ENCODE measurements at places on chromosomes 3 and 15.

DNA sequence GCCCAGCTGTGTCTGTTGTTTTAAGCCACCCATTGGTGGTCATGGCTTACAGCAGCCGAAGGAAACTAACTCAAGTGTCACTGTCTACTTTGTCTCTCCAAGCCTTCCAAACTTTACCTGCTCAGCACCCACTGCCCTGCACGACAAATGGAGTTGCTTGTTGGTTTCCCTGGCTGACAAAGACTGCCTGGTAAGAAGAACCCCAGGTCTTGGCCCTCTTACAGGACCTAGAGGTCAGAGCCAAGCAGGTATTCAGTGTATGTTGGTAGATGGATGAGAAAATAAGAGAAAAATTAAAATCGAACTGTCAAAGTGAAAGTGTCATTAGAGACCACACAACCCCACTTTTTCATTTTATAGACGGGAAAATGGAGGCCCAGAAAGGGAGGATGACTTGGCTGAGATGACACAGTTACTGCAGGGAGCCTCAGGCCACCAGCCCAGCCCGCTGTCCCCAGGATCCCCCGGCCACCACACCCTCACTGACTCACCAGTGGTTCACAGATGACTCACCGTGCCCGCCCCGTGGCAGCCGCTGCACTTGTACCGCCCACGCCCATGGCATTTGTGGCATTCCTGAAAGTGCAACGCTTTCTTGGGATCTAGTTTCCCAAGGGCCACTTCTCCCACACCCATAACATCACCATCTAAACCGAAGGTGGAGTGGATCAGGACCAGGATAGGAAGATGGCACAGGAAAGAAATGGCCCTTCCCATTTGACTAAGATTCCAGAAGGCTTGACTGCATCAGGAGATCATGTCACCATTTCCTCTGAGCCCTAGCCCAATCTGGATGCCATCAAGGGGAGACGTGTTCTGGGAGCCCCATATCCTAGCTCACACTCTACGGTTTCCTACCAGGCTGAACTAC lies 15.2 kb downstream of the SSUH2 start:
- DNase-seq, result no peak

- no peak for DNase-seq
Measured at GRCh38 chr3:46913644-46914043, 36.1 kb downstream of the PTH1R start.

DNA sequence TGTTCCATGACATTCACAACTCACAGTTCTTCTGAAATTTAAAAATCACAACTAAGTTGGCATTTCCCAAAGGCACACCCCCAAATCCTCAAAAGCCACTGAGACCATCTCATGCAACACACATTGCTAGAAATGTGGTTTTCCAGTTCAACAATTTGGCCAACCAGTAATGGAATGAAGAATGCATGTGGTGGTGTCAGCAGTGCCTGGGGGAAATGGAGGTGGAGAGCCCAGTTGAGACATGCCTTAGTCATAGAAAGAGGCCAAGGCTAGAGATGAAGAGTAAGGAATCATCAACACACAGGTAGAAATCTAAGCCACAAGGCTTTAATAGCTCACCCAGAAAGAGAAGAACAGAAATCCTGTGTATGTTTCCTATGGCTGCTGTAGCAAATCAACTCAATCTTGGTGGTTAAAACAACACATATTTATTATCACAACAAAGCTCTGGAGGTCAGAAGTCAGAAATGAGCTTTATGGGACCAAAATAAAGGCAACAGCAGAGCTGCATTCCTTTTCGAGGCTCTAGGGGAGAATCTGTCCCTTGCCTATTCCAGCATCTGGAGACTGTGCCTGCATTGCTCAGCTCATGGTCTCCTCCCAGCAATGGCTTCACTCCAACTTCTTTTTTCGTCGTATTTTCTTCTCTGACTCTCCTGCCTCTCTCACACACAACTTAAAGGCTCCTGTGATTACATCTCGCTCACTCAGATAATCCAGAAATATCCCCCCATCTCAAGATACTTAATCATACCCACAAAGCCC lies 54.0 kb downstream of the SNTN start:
- DNase-seq, result no peak

DNA sequence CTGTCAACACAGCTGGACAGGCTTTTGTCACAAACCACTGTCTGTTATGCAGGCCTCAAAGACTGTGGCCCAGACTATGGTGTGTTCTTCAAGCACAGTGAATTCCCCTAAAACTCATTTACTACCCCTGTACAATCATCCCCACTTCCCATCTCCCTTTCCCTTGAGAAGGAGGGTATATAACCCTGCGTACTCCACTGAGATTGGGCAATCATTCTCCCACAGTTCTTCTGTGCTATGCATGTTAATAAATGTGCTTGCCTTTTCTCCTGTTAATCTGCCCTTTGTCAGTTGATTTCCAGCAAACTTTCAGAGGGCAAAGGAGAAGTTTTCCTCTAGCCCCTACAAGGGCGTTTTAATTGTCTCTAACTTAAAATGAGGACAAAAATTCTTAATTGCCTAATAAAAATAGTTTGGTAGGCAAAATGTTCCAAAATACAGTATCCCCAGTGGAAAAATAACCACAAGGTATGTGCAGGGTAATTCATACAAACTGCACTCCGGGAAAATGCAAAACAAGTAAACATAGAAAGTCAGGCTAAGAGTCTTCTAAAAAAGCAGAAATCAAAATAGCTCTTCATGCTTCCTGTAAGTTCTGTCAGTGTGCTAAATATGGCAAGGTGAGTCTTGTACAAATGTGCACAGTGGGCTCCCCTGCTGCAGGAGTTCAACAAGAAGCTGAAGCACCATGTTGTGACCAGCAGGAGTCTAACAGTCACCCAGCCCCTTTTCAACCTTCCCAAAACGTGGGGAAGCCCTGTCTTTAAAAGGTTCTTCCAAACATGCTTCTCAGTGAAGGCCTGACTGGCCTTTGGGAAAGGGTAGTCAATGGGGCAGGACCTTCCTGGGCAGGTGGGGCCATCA lies 10.2 kb downstream of the ATP10A start:
- no peak for DNase-seq

GRCh38 chr15:49830391-49830790 lies 209.5 kb downstream of the DTWD1 start:
- no peak for DNase-seq

GRCh38 chr3:99313485-99313884 lies 324.9 kb upstream of the COL8A1 start:
- DNase-seq, result no peak

- no peak for DNase-seq
Measured at GRCh38 chr15:74663303-74664027, 32.4 kb downstream of the EDC3 start.

GRCh38 chr15:101615414-101615985 lies 36.7 kb downstream of the TM2D3 start:
- no peak for DNase-seq

- peak; percentile 15 for DNase-seq
Measured at GRCh38 chr3:174356596-174356995, 502.5 kb upstream of the NAALADL2 start.

- no peak for DNase-seq
Measured at GRCh38 chr15:42034628-42035434, 14.0 kb upstream of the PLA2G4E start.

- DNase-seq, result no peak
Measured at GRCh38 chr3:143924522-143925285, 46.9 kb upstream of the DIPK2A start.

GRCh38 chr3:183695569-183696364 lies 1.8 kb upstream of the YEATS2 start:
- DNase-seq, result no peak

- no peak for DNase-seq
Measured at GRCh38 chr15:94576889-94577533, 345.6 kb downstream of the MCTP2 start.

DNA sequence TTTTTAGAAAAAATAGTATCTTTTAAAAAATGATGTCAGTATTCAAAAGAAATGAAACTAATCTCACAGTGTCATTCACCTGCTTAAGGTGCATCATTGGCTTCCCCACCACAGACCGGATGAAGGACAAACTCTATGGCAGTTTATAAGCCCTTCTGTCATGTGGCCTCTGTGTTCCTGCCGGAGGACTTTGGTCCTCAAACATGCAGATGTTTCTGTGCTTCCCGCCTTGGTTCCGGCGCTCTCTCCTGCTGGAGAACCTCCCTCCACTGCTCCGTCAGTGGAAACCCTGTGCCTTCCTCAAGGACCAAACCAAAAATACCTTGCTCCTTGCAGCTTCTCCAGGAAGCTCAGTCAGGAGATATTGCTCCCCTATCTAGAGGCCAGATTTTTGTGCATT lies 326.3 kb downstream of the UACA start:
- DNase-seq, result no peak

DNA sequence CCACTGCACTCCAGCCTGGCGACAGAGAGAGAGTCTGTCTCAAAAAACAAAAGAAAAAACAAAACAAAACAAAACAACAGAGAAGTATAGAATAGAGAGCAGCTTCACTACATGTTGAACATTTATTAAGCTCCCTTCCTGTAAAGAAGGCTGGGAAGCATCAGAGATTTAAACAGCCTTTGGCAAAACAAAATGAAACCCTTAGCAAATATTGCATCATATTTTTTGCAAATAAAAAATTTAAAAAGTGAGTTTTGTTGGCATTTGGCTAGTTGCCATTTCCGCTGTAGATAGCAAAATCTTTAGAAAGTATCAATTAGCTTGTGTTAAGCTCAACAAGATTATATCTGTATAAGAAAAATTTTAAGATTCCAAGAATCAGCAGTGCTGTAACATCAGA lies 151.2 kb downstream of the SERPINI1 start:
- DNase-seq, result no peak

DNA sequence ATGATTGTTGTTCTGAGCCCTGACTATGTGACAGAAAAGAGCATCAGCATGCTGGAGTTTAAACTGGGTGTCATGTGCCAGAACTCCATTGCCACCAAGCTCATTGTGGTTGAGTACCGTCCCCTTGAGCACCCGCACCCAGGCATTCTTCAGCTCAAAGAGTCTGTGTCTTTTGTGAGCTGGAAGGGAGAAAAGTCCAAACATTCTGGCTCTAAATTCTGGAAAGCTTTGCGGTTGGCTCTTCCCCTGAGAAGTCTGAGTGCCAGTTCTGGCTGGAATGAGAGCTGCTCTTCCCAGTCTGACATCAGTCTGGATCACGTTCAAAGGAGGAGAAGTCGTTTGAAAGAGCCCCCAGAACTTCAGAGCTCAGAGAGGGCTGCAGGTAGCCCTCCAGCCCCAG lies 142.0 kb downstream of the IL1RAP start:
- no peak for DNase-seq

- no peak for DNase-seq
Measured at GRCh38 chr3:53195602-53196574, 34.9 kb downstream of the PRKCD start.

DNA sequence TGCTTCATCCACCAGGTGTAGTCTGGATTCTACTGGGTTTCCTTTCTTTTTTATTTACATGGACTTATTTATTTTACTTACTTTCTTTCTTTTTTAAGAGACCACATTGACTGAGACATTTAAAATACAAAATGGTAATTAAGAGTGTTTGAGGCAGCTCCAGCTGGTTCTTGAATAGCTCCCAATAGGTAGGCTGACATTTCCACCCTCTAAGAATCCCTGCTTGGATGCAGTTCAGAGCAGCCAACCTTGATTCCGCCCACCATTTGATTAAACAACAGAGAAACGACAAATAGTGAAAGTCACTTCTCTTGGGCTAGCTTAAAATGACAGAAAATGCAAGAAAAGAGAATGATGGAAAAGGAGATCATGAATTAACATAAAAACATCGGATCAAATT lies 270.5 kb downstream of the TUSC7 start:
- DNase-seq, result no peak

- no peak for DNase-seq
Measured at GRCh38 chr3:133380481-133381225, 19.2 kb upstream of the BFSP2 start.

DNA sequence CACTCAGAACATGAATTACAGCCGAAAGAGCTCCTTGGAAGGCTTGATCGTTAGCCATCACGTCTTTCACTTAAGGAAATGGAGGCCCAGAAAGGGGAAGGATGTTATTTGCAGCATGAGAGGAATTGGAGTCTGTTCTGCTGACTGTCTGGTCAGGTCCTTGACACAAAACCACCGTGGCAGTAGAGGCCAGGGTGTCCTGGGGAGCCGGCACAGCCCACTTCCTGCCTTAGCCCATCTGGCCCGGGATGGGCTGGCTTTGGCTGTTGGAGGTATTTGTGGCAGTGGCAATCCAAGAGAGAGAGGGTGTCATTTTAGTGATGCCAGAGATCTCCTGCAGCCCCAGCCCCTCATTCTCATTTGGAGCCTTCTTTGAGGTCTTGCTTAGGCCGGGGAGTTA lies 37.4 kb downstream of the ST6GAL1 start:
- DNase-seq, result no peak

GRCh38 chr15:80531796-80532195 lies 127.6 kb downstream of the ARNT2 start:
- no peak for DNase-seq

DNA sequence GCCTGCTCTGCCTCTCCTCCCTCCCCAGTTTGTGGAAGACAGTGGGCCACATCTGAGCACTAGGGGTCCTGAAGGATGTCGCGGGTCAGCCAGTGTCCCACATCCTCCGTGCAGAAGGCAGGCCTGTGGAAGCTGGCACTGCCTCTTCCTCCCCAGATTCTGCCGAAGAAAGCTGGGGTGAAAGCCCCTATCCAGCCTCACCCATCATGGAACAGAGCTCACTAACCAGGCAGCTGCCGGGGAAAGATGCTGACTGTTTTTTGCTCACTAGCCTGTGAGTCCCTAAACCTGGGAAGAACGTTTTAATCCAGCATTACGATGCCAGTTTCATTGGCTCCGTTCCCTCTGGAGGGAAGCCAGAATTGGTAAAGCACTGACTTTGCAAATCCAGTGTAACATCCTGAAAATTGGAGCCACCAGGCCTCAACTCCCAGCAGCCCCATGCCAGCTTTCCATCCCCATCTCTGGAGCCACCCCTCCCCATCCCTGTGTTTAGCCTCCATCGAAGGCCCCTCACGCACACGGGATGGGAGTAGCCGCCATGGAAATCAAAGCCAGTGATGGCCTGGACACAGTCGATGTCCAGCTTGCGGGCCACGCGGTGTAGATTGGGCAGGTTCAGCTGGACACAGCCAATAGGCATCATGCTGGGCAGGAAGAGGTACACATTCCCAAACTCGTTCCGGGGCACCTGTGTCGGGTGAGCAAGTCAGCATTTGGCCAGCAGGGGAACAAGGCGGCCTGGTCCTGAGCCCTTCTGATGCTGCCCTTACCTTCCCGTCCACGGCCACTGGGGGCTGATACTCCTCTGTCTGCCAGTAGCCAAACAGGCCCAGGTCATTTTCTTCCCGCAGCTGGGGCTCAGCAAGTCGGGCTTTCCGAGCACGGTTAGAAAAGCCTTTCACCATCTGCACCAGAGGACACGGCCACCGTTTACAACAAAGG lies 23.5 kb downstream of the TMEM43 start:
- DNase-seq, result no peak

GRCh38 chr3:137468446-137468845 lies 295.7 kb upstream of the SOX14 start:
- DNase-seq, result no peak

GRCh38 chr3:132042681-132043080 lies 7.9 kb upstream of the CPNE4 start:
- DNase-seq, result no peak
